CD4-positive, CD25-positive, alpha-beta regulatory T cell (primary cell): ENCODE measurements at places on chromosomes 11 and 22.
A peak's percentile ranks its signal among the peaks of the same experiment; 100 is the strongest.

DNA sequence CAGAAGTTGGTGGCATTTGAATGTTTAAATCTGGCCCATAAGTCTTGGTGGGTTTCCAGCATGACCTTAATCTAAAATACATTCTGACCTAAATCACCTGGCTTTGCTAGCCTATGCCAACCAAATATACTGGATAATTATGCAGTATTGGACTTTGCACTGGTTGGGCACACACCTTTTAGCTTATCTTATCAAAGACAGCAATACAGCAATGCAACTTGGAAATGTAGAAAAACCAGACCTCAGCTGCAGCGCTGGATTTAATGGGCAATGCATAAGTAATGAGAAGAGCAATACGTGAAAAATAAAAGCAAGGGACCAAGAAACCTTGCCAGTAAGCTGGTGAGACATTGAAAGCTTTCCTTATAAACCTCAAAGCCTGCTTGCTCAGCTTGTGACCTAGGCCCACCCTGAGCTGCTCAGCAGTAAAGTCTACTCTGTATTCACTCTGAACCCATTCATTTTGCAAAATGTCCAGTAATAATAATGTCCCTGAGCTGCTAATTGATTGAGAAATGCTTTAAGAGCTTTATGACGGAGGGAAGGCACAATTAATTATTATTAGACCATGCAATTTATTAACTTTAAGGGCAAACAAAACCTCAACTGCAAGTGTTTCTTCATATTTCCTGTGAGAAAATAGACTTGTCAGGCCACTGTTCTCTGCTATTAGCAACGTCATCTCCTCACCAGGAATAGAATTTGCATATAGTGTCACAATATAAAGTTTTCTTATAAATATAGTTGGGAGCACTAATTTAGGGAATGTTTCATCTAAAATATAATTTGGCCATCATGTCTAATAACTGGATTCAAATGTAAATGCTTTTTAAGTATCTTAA, 49.4 kb upstream of the CEP295 start:
- no peak for DNase-seq

DNA sequence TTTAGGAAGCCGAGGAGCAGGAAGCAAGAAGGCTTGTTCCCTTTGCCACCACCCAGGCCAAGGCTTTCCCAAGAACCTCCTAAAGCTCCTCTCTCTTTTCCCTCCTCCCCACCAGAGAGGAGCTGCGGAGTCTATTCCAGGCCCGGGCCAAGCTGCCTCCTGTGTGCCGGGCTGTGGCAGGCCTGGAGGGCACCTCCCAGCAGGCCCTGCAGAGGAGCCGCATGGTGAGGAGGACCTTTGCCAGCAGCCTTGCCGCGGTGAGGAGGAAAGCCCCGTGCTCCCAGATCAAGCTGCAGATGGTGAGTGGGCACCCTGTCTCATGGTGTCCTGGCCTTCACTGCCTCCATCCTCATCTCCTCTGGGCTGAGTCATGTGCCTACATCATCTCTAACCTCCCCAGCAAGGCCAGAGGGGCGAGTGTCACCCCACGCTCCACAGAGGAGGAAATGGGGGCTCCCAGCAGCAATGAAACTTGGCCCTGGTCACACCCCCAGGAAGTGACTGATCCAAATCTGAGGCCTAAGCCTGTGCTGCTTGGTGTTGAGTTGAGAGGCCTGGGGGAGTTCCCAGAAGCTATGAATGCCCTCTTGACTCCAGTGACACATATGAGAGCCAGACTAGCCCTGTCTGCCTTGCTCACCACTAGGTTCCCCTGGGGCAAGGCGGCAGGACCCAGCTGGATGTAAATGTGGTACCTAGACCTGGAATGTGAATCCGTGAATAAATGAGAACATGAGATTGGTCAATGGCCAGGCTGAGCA, 104.2 kb downstream of the MYO18B start:
- no peak for DNase-seq

DNA sequence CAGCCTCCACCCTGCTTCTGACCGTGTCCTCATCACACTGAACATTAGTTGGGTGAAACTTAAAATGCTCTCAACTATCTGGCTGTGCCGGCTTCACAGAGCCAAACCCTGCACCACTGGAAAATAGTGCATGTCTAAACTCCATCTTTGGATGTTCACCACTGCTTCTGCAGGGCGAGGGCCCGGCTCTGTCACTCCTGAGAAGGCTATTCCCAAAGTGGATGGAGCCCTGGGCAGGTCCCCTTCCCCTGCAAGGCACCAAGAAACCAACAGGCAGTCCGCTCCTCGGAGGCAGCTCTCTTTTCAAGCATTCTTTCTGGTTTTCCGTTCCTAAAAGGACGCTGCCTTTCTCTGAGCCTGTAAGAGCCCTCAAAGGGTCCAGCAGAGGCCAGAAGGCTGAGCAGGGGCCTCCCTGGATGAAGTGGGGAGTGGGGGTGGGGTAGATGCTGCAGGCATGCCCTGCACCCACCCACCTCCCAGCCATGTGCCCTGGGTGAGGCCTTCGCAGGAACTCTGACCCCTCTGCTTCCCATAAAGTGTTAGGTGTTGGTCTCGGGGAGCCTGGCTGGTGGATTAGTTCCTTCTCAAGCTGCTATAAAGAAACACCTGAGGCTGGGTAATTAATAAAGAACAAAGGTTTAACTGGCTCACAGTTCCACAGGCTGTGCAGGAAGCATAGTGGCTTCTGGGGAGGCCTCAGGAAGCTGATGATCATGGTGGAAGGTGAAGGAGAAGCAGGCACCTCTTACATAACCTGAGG, 23.3 kb downstream of the LINC01488 start:
- DNase-seq = no peak

DNA sequence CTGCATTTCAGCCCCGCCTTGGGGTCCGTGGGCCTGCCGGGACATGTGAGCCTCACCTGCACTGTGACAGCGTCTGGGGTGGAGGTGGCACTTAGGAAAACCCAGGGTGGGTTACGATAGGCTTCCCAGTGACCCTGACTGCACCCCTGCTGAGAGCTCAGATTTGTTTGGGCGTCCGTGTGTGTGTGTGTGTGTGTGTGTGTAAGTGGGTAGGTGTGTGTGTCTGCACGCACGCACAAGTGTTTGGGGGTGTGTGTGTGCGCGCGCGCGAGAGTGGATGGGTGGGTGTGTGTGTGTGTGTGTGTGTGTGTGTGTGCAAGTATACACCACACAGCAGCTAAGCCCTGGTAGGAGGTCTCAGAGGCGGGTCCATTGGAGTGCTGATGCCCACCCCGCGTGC, 12.1 kb upstream of the ARHGAP8 start:
- no peak for DNase-seq

- DNase-seq = no peak
Measured at GRCh38 chr11:65651589-65652510, 10.9 kb downstream of the RELA start.

DNA sequence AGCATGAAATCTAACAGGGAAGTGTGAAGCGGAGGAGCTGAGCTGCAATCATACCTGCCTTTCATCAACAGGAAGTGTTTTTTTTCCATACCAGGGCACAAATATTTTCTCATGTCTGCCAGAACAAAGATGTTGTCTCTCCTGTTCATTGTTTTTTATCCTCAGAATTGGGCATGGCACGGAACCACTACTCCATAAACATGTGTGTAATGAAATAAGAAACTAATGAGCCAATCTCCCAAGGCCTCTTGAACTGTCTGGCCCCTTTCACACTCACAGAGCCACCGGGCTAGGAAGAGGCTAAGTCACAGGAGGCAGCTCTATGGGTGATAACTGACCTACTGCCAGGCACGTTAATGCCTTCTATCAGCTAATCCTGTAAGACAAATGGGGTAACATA, 124.4 kb downstream of the ETS1 start:
- DNase-seq = no peak

DNA sequence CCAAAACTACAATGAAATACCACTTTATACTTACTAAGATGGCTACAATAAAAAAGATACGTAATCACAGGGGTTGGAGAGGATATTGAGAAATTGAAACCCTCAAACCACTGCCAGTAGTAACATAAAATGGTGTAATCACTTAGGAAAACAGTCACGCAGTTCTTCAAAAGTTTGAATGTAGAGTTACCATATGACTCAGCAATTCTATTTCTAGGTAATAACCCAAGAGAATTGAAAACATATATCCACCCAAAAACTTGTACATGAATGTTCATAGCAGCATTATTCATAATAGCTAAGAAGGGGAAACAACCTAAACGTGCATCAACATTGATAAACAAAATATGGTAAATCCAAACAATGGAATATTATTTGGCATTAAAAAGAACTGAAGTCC, 24.4 kb upstream of the PSMA1 start:
- DNase-seq = peak; percentile 87

- DNase-seq = no peak
Measured at GRCh38 chr11:107696140-107696539, 15.7 kb downstream of the SLN start.

GRCh38 chr22:31958625-31959239, 14.4 kb downstream of the YWHAH start:
- DNase-seq = peak; percentile 68

DNA sequence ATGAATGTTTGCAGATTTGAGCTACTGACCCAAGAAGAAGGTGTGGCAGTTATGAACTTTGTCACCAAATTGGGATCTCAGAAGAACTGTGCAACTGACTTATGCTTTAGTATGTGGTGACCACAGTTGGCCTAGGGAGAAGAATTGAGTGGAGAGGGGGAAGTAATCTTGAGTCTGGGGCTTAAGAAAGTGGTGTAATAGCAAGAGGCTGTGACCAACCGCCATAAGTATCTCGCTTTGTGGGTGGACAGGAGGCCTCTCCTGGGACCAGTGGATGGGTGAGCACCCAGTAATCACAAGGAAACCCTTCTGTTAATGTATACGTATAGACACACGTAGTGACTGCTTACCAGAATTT, 12.7 kb upstream of the IL10RA start:
- DNase-seq = no peak

DNA sequence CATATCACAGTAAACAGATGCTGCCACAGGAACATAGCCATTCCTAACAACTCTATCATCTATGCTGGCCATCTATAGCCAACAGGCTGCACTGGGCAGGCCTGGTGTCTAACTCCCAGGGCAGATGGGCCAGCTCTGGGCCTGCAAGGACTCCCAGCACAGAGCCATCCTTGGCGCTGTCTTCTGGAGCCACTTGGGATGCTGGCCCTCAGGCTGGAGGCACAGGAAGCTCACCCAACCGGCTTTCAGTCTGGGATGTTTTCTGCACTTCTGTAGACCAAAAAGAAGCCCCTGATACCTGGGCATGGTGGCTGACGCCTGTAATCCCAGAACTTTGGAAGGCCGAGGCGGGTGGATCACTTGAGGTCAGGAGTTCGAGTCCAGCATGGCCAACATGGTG, 40.8 kb upstream of the WNT11 start:
- DNase-seq = no peak

DNA sequence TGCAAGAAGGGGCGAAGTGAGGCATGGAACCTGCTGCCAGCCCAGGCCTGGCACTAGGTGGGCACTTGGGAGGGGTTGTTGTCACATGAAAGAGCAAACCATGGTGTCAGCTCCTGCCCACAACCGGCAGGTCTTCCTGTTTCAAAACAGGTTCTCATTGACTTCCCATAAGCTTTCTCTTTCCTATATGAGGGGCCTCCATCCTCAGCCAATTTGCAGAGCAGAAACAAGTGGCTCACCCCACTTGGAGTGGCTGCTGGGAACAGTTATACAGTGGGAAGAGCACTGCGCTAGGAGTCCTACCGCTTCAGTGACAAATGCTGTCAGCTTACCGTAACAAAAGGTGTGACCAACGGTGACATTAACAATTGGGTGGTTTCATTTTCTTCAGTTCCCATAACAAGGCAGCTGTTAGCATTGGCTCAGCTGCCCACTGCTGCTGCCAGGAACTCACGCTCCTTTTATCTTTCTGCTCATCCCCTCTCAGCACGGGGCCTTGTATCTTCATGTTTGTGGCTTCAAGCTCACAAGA, 10.2 kb upstream of the SSTR3 start:
- no peak for DNase-seq

DNA sequence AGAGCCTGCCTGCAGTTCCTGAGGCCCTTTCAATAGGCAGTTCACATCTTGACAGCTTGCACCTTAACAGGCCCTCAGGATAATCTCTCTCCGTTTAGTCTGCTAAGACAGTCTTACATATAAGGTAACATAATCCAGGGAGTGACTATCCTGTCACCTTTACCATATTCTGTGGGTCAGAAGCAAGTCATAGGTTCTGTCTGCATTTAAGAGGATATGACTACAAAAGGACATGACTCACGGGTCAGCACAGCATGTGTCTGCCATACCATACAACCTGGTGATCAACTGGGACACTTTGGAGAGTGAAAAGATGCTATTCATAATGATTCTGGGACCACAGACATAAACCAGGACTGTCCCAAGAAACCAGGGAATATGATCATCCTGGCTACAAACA, 611.1 kb downstream of the SOX6 start:
- no peak for DNase-seq

- no peak for DNase-seq
Measured at GRCh38 chr11:121091492-121092152, 9.4 kb upstream of the TECTA start.
